Muscle of leg (tissue), 16 donors: ENCODE measurements at places on chromosomes 5 and 9. TPM values are rescaled to one million over a fixed set of nuclear protein-coding genes. Genes with fewer than 3 reads are reported as not detected.

GRCh38 chr5:158619083-158619788 lies 480.5 kb downstream of the EBF1 start:
- H3K27ac ChIP-seq = peak overlapping the region; percentile 62
- H3K27me3 ChIP-seq = no peaks in the 10 kb centered on the region

DNA sequence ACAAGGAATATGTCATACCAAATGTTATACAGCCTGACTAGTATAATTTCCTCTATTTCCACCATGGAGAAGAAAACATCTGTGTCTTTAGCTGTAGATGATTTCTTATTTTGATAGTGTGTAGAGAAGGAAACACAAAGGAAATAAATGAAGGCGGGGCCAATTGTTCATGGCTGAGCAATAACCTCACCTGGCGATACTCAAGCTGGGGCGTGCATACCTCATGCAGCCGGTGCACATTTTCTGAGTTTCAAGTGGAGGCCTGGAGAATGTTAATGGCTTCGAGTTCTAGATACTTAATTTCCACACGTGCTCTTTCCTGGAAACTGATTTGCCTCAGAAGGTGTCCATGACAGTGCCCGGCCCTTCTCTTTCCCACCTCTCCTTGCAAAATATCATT lies 127.4 kb upstream of the TAF11L2 start:
- no peaks in the 10 kb centered on the region for H3K27me3 ChIP-seq
- H3K36me3 ChIP-seq = no peaks in the 10 kb centered on the region
- H3K27ac ChIP-seq = no peak overlapping the region
- DNase-seq = no peak
- H3K4me1 ChIP-seq = no peaks in the 10 kb centered on the region

- H3K27me3 ChIP-seq = peaks cover 7% of the 10 kb centered on the region
- no peak for DNase-seq
- no peak overlapping the region for H3K4me3 ChIP-seq
- H3K4me1 ChIP-seq = no peaks in the 10 kb centered on the region
- no peaks in the 10 kb centered on the region for H3K36me3 ChIP-seq
These were observed 21.0 kb upstream of the UBLCP1 start for GRCh38 chr5:159241946-159242552.

DNA sequence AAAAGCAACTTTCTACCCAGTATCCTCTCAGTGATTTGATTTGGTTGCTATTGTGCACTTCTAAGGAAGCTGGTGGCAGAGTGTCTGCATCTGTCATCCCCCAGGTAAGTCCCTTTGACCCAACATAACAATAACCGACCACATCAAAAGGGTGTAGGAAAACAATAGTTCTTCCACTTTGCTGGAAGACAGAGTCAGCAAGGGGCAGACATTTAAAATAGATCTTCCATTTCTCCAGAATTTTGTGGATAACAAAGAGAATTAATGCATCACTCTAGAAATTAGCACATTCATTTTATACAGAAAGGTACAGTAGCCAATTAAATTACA lies 177.5 kb downstream of the EBF1 start:
- no peak for DNase-seq
- peaks cover 3% of the 10 kb centered on the region for H3K36me3 ChIP-seq
- H3K4me1 ChIP-seq = no peaks in the 10 kb centered on the region
- no peaks in the 10 kb centered on the region for H3K27me3 ChIP-seq
- H3K27ac ChIP-seq = no peak overlapping the region
- no peak overlapping the region for H3K4me3 ChIP-seq

DNA sequence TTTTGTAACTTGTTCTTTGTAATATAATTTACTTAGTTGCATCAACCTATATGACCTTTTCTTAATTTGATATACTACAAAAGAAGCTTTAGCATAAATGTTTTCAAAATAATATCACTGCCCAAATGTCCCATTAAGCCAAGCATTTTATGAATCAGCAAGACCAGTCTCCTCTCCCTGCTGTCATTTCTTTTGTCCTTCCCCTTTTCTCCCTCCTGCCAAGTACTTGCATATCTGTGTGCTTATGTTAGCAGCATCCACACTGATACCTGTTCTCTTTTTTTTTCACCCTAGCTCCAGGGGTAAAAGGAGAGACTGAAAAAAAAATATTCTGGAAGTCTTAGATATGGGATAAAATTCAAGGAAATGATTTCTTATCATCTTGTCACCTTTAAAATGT lies 69.7 kb downstream of the ZSWIM6 start:
- DNase-seq = peak; percentile 52
- H3K4me1 ChIP-seq = peaks cover 3% of the 10 kb centered on the region
- H3K27ac ChIP-seq = no peak overlapping the region
- H3K4me3 ChIP-seq = no peak overlapping the region

Gene RAPGEF6
- 21.4 TPM for total RNA-seq
